ENCODE measurements at places on chromosomes 7 and 10. TPM values are rescaled to one million over a fixed set of nuclear protein-coding genes. Genes with fewer than 3 reads are reported as not detected.

- no peak for ATAC-seq
These were observed 9.9 kb upstream of the HOXA2 start for GRCh38 chr7:27112361-27112760.

Gene LIPF
- not detected for total RNA-seq

Gene SAP25
- not detected for total RNA-seq

DNA sequence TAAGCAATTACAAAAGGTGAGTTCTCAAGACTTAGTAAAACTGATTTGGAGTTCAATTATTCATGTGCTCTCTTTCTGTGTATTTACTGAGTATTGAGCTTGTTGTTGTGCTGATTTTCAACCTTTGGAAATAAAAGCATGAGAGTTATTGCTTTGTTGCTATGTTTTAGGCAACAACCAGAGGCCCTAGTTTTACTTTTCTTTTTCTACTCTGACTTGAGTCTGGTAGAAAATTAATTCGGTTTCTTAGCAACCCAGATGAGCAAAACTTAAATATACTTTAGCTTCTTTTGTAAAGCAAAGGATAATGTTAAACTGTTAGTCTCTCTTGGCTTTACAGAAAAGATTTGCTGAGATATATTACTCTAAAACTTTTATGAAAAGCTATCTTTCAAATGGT lies 66.4 kb upstream of the SCIN start:
- ATAC-seq, result no peak

DNA sequence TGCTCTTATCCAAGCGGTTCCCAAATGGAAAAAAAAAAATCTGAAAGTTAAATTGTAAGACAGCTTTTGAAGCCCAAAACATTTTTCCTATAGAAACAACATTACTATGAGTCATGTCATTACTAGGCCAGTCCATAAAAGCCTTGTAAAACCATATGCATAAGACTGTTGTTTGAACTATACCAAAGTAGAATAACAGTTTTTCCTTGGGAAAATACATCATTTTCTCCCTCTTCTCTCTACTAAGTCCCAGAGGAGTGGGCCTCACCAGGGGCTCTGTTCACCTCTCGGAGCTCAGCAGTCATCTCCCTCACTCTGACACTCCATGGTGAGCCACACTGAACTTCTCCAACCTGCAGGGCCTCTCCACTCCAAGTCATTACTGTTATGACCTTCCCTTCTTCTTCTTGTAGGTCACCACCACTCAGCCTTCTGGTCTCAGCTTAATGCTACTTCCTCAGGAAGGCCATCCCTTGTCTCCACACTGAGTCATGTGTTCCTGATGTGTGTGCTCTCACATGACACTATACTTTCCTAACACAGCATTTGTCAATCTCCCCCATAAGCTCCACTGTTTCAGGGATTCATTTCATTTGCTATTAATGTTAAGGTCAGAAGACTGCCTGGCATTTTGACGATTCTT lies 32.5 kb downstream of the ZNF438 start:
- ATAC-seq, result peak; percentile 85

Measured in gastroesophageal sphincter (tissue), 4 donors.